ENCODE measurements at places on chromosomes 3 and 15.

DNA sequence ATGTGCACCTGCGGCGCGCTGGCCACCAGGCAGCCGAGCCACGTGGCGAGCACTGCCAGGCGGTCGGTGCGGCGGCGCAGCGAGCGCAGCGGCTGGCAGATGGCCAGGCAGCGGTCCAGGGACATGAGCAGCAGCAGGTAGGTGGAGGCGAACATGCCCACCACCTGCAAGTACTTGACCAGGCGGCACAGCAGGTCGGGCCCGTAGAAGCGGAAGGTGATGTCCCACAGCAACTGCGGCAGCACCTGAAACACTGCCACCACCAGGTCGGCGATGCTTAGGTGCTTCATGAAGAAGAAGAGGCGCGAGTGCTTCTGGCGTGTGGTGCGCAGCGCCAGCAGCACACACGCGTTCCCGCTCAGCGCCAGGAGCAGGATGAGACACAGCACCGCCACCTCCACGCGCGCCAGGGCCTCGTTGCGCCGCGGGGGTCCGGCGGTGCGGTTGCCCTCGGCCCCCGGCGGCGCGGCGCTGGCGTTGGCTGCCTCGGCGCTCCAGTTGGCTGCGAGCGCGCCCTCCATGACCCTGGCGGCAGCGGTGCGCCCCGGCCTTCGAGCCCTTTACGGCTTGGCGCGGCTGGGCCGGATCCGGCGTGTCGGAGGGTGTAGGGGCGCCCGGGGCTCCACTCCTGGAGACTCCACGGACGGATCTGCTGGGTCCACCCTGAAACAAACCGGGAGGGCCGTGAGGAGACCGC, 1.6 kb downstream of the OXTR start:
- no peak for DNase-seq

DNA sequence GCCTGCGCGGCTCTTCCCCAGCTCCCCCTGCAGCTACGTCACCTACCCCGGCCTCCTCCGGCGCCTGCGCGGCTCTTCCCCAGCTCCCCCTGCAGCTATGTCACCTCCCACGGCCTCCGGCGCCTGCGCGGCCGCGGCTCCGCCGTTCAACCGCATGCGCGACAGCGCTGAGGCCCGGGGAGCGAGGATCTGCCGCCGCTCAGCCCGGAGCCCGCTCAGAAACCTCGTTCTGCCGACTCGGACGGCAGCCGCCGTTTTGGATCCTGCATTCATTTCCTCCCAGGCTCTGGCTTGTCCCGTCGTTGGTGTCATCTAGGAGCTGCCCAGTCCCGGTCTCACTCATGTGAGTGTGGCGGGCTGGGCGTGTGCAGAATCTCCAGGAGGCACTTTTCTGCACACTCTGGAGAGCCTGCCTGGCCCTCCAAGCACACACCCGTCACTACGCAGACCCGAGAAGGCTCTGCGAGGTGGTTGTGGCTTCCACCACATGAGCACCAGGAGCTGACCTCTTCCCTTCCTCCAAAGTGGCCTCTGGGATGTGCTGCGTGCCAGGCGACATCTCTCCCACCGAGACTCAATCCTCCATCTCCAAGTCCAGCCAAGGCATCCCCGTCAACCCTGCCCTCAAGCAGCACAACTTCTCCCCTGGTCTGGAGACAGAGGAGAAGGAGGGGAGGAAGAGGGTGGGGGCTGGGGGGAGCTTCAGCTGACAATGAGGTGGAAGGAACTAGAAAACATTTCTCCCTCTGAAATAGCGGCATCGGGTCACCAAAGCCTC, 165.3 kb downstream of the CHSY1 start:
- no peak for DNase-seq

GRCh38 chr3:10508619-10509260, 3.4 kb upstream of the ATP2B2 start:
- DNase-seq = peak; percentile 92

GRCh38 chr15:66524838-66525237, 19.7 kb downstream of the ZWILCH start:
- DNase-seq = no peak

DNA sequence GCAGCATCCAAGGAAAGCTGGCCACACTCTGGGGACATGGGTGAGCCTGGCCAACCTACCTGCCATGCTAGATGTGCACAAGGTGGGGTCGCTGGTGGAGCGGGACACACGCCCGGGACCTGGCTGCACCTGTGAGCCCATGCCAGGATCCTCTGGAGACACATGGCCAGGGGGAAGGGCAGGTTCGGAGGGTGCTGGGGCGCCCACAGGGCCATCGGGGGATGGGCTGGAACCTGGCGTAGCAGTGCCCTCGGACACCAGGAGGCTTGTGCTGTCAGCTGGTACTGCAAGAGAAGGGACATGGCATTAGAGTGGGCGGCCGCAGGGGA, 143.4 kb downstream of the NSMCE3 start:
- no peak for DNase-seq

GRCh38 chr3:40754994-40755393, 230.2 kb downstream of the ZNF621 start:
- DNase-seq = no peak

DNA sequence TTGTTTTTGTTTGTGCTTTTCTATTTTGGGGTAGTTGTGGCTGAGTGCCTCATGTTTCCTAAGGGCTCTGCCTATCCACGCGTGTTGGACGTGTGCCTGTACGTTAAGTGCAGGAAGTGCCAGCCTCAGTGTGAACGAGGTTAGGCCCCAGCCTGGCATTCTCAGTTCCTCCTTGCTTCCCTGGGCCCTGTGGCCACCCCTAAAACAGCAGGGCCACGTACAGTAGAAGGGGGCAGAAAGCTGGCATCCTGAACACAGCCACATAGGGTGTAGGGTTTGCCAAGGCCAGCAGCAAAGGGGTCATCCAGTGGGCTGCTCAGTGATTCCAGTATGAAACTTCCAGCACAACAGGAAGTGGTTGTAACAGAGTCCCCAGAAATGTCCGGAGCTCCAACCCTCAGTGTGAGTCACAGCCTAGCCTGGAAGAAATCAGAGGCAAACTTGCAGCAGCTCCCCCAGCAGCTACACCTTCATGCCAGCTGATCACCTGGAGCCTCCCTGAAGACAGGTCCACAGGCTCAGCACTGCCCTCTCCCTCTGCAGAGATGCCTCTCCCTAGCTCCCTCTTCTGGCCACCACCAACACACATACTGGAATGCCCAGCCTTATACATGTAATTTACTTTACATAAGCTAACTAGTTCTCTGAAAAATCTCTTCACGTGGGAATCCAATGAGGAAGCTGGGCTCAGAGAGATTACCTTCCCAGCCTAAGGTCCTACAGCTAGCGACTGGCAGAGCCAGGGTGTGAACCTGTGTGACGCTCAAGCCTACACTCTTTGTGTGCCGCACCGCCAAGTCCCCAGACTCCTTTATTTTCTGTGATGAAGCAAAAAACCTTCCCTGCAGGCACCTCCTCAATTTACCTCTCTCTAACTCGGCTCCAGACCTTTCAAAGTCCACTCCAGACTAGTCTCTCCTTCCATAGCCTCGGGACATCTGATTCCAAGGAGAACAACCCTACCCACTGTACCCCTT, 26.6 kb downstream of the ILDR1 start:
- peak; percentile 62 for DNase-seq

GRCh38 chr15:95604634-95605036, 725.9 kb upstream of the NR2F2 start:
- DNase-seq = no peak

DNA sequence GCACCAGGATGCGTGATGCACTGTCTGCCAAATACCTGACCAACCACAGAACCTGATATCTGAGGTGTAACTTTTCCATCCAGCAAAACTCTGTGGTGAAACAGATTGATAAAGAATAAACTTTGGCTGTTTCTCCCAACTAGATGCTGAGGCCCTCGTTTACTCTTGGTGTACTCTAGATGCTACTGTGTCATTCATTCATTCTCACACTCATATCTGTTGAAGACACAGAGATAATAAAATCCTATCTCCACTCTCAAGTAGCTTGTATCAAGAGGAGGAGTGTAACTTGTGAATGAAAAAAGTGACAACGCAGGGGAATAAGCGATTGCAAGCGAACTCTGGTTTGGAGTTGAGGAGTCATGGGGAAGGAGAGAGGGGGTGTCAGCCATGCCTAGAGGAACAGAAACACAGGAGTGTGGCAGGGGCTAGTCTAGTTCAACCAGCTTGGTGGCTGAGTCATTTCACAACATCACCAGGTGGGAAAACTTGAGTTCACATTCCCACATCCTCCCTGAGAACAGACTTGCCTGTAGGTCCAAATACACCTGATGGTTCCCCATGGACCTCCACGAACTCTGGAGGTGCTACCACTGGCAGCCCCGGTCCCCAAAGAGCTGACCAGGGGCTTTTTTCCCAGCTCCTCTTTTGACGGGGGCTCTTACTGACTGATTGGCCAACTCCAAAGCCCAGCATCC, 73.3 kb upstream of the SNRK start:
- no peak for DNase-seq

DNA sequence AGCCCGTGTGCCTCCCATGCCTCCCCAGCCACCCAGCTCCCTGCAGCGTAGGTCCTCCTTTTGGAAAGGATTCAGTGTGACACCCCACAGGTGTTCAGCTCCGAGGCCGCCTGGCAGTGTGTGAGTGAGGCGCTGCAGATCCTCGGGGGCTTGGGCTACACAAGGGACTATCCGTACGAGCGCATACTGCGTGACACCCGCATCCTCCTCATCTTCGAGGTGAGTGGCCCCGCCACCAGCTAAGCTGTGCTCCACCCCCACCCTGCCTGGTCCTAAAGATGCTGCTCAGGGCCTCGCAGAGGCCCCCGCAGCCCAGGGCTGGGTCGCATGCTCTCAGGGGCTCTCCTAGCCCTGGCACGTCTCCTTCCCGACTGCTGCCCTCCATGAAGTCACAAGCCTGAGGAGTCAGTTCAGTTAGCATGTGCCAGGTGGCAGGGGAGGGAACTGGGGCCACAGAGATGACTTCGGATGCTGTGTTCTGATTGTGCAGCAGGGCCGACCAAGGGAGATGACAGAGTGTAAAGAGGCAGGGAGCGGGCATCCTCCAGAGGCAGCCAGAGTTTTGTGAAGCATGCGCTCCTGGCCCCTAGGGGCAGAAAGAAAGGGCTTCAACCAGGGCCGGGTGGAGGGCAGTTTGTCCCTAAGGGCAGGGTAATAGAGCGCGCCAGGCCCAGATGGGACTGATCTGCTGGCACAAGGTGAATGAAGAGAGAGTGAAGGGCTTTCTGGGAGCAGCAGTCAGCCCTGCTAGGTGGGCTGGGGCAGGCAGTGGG, 26.8 kb downstream of the ACAD9 start:
- DNase-seq = no peak

DNA sequence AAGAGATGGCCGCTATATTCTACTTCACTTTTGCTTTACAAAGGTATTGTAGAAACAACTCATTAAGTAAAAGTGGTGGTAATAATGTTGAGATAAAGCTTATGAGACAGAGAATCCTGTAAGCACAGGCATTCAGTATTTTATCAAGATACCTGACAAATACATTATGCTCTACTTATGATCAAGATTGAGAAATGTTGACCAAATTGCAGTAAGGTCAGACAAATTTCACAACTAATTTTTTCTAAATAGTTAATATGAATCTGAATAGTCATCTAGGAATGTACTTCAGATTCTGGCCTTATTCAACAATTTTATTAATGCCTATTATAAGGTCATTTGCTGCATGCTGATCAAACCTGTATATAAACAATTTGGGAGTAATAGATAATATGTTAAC, 95.1 kb upstream of the MBNL1 start:
- no peak for DNase-seq

- DNase-seq = no peak
Measured at GRCh38 chr3:123802007-123802625, 82.0 kb downstream of the MYLK start.

- DNase-seq = no peak
Measured at GRCh38 chr3:11411956-11412355, 139.8 kb downstream of the ATG7 start.
